ENCODE measurements at places on chromosomes 2 and 18.

DNA sequence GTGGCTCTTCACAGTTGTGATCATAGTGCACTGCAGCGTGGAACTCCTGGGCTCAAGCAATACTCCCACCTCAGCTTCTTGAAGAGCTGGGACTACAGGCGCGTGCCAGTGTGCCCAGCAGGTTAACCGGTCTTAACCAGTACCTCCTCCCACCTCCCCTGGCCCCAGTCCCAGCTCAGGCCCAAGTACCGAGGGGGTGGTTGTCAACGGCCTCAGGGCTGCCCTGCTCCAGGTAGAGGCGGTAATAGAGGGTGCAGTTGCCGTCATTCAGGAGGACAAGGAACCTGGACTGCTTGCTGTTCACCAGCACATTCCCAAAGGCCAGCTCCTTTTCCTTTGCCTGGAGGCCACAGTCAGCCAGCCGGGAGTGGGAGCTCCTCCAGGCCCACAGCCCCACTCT lies 19.7 kb downstream of the CFAP65 start:
- DNase-seq: no peak

DNA sequence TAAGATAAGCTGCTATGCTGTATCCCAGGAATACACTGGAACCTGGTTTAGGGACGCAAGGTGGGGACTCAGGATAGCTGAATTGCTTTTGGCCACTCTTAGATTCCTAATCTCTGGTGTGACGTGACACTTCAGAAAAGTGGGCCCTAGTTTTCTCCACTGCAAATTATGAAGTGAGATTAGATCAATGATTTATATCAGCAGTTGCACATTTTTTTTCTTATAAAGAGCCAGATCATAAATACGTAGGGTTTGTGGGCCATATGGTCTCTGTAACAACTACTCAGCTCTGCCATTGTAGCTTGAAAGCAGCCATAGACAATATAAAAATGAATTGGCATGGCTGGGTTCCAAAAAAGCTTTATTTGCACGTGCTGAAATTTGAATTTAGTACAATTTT lies 85.4 kb upstream of the CPO start:
- no peak for DNase-seq

DNA sequence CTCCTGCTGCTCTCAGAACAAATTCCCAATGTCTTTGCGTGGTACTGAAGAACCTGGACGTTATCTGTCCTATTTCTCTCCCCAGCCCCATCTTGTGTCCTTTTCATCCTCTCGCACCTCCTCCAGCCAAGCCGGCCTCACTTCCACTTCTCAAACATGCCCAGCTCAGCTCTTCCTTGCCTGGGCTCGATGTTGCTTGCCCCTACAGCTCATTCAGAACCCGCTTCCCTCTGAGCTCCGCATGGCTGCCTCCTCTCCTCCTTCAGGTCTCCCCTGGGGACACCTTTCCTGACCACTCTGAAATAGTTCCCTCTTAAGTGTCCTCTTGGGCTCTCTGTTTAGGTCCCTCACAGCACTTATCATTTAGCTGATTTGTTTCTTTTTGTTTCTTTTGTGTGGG lies 6.7 kb upstream of the SMARCAL1 start:
- no peak for DNase-seq

DNA sequence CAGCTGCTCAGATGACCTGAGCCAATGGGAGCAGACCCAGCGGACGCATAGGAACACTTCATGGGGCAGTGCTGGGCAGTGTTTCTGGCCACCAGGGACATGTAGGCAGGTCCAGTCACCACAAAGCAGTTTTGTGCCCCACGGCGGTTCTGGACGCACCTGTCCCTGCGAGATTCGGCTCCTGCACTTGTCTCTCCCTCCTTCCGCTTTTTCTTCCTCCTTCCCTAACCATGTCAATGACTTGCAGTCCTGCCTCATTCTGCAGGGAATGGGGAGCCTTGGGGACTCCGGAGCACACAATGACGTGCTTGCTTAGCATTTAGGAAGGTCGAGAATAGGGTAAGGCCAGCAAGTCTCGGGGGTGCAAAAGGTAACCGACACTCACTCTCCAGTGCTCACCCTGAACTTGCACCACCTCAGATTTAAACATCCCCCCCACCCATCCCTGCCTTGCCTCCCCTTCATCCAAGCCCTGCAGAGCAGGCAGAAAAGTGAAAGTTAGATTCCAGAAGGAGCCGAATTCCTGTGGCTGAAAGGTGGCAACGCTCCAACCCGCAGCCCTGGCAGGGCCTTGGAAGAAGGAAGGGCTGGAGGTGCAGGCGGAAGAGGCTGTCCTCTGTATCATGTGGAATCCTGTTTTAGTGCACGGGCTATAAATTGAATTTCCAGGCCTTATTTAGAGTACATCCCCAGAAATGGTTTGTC lies 40.5 kb upstream of the ATG16L1 start:
- DNase-seq: peak; percentile 71

DNA sequence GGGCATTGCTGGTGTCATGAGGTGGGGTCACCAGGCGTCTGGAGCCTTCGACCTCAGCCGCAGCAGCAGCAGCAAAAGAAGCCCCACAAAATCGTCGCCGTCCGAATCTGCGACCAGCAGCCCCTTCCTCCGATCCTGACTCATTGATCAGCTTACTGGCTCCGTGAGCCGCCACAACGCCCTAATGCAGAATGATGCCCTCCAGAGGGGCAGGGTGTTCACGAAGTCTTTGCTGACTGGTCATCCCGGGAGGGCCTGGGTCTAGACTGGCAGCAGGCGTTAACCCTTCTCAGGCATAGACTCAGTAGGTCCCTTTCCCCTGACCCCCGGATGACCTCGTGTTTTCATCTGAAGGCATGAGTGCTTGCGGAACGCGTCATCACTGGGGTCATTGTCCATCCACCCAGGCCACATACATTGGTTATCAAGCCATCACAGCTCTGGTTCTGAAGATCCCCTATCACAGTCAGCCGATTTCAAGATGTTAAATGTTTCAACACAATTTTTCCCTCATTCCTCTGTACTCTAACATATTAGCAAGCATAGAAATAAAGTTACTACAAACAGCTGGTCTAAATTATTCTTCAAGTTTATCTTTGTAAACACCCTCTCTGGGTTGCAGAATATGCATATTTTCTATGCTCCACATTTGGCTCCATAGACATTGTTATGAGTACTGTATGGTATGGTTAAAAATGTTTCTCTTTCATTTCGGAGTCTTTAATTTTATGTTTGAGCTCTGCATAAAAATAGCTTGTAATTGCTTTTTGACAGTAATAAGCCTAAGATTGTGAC lies 83.3 kb upstream of the SALL3 start:
- DNase-seq: no peak

DNA sequence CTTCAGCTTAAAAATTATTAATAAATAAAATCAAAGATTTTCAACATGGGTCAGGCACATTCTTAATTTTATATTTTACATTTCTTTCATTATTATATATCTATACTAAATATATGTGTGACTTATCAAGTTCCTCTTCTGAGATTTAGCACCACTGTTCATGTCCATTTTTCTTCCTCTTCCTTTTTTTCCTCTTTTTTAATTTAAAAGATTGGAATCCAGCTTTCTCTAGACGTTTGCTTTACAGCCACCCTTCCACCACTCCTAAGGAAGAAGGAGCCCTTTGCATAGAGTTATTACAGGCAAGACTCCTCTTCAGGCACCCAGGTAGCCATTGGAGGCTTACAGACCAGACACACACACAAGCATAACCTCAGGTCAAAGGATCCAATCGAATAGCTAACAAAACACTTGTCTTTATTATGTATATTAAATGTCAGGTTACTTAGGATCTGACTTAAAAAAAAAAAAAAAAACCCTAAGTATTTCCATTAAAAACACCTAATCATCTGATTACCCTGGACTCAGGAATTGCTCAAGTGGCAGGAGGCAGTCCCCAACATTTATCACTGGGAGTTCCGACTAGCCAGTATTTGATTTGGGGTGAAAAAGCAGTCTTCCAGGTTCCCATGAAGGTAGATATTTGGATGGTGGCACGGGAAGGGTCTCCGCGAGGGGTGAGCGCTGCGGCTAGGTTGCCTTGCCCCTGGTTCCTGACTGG lies 2.4 kb upstream of the ZEB2 start:
- no peak for DNase-seq

DNA sequence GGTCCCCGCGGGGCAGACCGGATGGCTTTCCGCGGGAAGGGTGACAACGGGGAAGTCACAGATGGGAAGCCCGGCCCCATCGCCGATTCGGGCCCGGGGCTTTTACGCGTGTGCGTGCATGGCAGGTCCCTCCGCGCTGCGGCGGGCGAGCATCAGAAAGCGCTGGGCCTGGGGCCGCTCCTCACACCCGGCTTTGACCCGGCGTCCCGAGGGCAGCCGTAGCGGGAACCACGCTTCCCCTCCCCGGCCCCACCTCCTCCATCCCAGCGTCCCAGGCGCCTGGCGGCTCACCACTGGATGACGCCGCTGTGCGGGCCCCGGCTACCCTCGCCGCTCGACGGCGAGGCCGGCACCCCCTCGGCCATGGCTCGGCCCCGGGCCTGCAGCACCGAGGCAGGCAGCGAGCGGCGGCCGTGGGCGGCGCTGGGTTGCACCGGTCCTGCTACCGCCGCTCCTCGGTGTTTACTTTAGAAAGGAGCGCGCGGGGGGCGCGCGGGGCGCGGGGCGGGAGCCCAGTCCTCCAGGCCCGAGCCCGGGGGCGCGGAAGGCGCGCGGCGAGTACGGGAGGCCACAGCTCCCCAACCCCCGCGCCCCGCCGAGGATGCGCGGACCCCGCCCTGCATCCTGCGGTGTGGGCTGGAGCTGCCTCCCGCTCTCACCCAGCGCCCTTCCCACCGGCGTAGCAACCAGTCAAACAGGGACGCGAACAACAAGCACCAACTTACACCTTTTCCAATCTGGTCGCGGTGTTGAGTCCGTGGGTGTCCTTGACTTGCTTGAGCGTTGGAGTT lies 806 bp downstream of the RFX8 start:
- DNase-seq: no peak

- DNase-seq: no peak
These were observed 839.4 kb upstream of the VRK2 start for GRCh38 chr2:57207191-57207590.

DNA sequence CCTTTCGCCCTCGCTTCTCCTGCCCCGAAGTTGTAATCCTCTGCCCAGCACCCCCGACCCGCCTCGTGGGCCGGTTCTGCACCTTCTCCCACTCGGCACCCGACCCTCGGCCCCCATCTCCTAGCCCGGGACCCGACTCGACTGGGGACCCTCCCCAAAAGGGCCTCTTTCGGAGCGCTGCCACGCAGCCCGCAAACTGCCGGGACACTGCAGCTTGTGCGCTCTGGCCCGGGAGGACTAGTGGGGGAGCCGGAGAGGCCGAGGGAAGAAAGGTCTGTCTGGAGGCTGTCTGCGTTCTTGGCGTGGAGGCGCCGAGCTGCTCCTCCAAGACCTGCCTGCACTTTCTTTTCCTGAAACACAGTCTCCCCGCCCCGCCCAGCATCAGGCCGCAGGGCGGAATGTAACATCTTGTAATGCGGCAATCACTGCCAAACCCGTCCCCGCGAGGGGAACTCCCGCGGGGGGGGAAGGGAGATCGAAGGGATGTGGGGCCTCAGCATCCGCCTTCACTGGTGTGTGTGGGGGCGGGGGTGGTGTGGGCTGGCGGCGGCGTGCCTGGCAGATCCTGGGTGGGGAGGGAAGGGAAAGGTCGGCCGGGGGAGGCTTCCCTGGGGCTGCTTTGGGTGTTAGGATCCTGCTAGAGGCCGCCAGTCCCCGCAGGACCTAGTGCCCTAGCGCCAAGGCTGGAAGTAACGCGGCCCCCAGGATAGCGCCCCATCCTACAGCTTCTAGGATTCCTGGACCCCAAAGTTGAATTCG lies 7.4 kb downstream of the DLX2 start:
- DNase-seq: no peak

- no peak for DNase-seq
These were observed 171.5 kb downstream of the MTCL1 start for GRCh38 chr18:8876887-8877286.

- DNase-seq: no peak
These were observed 11.3 kb upstream of the SUMO1 start for GRCh38 chr2:202249521-202250253.

GRCh38 chr2:134120406-134120732 lies 133.5 kb upstream of the MGAT5 start:
- DNase-seq: no peak

DNA sequence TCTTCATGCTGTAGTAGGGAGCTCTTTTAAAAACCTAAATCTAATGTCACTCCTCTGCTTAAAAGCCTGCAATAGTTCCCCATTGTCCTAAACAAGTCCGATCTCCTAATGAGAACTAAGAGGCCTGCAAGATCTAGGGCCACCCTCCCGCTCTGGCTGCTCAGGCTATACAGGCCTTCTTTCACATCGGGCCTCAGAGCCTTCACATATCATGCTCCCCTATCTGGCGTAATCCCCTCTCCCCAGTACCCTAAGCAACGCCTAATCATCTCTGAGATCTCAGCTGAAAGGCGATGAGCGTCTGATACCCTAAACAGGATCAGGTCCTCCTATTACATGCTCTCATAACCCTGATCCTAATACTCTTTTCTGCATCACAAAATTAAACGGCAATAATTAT lies 1.9 kb downstream of the MAP4K3 start:
- DNase-seq: no peak

GRCh38 chr2:45212953-45213635 lies 203.8 kb upstream of the SIX2 start:
- no peak for DNase-seq

GRCh38 chr2:9370746-9371145 lies 52.6 kb downstream of the ITGB1BP1 start:
- DNase-seq: no peak

GRCh38 chr18:61582202-61582710 lies 249.0 kb downstream of the CDH20 start:
- no peak for DNase-seq

DNA sequence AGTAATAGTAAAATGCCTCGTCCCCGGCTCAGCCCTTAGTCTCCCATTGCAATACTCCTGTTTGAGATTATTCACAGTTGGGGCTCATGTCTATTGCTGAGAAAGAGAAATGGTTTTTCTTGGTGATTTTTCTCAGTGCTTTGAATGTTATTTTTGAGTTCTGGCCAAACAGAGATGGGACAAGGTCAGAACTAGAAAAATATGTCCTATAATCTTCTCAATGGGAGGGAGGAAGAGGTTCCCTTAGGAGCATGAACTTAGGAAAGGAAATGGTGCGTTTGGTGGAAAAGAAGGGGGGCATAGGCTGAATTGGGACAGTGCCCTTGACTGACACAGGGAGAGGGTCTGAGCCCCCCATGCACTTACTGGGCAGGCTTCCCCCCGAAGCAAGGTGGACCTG lies 133.8 kb downstream of the AGAP1 start:
- no peak for DNase-seq

DNA sequence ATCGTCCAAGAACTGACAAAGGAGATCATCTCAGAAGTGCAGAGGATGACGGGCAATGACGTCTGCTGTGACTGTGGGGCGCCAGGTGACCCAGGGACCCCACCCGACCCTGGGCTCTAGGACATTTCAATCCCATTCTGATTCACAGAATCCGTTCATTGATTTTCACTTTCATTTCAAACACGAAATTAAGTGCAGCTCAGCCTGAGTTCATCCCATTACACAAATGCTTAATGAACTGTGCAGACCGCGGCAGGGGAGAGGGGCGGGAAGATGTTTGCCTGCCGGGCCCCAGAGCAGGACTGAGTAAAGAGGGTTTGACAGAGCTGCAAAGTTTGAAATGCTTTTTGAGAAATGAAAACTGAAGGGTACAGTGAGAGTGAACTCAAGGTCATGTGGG lies 67.1 kb downstream of the ITGB1BP1 start:
- no peak for DNase-seq
